Posterior cingulate gyrus (tissue), 11 donors: ENCODE measurements at places on chromosomes 5 and 9.

DNA sequence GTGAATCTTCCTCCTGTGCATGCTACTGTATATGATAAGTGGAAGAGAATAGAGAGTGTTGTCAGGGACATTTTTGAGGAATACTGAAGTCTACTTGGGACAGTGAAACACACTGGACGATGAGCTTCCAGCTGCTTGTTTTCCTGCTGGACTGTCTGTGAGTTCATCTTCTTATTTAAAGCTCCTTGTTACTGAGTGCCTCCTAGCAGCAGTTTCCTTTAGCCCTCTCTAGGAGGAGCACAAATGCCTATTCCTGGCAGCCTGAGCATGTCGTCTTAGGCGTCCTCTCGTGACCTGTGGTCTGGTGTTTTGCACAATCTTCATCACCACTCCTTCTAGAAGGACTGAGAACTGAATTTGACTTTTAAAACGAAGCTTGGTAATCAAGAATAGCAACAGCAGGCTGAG is 43.8 kb downstream of the ANKRD33B start:
- no peak for DNase-seq

GRCh38 chr5:131386779-131387178 is 122.9 kb downstream of the CDC42SE2 start:
- DNase-seq, result no peak

- DNase-seq, result no peak
Observed at GRCh38 chr5:124399426-124399961, 346.9 kb downstream of the ZNF608 start.

- DNase-seq, result no peak
Observed at GRCh38 chr5:165094782-165095181, 1589.4 kb downstream of the MAT2B start.

- no peak for DNase-seq
Observed at GRCh38 chr9:37198831-37199230, 78.5 kb downstream of the ZCCHC7 start.

DNA sequence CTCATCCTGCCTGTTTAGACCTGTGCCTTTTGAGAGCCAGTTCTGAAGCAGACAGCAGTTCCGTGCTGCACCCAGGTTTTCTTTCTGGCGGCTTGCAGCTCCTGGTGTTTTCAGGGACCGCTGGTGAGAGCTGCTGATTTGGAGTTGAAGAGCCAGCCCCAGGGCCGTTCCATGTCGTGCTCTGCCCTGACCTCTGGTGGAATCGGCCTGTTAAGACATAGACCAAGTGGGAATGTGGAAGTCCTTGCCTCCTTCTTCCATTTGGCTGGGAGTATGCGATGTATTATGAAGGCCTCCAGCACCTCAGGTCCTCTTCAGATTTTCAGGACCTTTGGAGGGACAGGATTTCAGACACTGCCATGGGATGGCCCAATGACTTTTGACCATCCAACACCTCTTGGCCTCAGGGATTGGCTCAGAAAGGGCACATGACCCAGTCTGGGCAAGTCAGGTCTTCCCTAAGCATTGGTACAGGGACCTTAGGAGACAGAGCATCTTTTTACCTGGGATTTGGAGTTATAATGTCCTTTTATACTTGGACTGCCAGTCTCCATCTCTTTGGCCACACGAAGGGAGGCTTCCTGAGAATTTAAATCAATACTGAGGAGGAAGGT is 136.1 kb upstream of the CLINT1 start:
- DNase-seq, result peak; percentile 40

DNA sequence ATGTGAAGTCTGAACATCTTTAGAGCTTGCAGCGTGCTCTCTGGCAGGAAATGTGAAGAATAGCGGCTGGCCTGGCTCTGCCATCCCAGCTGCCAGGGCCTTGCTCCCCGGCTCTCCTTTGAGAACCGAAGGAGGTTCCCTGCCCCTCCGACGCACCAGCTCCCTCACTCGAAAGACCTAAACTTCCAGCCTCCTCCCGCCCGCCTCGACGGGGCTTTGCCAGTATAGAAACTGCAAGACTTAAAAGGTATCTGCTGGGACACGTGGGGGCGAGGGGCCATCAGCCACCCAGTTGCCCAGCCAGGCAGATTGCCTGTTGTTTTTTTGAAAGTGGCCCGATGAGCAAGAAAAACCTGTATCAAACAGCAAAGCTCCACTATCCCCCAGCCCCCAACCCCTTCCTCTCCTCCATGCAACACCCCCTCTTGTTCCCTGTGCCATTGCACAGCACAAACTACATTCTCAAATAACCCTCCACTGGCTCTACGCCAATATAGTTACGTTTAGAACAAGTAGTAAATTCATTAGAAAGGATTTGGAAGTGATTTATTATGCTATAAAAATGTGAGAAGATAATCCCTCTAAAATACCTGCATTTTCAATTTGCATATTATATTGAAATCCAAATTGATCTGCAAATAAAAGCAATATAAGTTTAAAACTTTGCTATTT is 331.9 kb downstream of the MED10 start:
- DNase-seq, result no peak

DNA sequence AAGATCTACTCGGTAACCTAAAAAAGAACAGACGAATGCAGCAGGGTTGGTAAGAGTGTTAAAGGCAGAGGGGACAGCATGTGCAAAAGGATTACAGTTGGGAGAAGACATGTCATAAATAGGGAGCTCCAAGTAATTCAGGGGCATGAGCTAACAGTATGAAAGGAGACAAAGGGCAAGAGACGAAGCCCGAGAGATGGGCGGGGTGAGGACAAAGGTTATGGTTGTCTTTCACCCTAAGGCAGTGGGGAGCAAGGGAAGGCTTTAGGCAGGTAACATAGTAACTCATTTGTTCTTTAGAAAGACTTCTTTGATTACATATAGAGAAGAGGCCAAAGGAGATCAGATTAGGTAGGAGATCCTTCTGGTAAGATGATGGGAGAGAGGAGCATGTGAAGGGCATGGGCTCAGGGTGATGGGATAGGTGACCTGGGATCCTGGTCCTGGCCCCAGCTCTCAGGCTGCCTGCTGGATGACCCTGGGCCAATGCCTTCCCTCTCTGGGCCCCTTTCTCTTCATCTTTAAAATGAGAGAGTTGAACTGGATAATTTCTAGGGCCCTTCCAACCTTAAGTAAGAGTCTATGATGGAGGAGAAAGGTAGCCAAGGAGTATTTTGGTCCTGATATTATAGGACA is 19.5 kb downstream of the MORN5 start:
- DNase-seq, result no peak

GRCh38 chr9:91693226-91693625 is 256.8 kb downstream of the ROR2 start:
- DNase-seq, result no peak

DNA sequence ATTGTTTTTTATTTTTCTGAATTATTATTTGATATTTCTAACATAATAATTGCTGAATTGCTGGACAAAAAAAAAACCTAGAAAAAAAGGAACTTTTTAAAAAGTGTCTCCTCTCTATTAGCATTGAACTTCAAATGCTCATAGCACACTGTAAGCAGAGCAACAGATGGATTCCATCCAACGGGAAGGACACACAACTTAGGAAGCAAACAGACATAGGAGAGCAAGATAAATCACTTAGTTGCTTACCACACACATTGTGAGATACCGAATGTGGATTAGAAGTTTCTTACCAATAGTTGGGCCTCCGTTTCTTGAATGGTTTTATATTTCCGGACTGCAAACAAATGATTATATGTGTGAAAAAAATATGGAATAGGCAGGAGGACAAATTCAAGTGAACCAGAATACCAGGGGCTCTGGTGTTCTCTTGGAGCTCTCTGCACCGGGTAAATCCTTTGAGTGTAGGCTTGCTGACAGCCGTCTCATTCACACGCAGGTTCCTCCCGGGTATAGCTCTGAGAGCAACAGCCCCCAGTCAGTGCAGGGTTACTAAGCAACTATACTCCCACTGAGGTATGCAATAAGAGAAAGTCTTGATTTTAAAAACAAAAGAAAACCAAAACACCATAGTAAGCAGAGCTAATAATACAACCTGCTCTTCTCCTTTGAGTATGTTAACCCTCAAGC is 217.6 kb downstream of the TMEM167A start:
- no peak for DNase-seq

DNA sequence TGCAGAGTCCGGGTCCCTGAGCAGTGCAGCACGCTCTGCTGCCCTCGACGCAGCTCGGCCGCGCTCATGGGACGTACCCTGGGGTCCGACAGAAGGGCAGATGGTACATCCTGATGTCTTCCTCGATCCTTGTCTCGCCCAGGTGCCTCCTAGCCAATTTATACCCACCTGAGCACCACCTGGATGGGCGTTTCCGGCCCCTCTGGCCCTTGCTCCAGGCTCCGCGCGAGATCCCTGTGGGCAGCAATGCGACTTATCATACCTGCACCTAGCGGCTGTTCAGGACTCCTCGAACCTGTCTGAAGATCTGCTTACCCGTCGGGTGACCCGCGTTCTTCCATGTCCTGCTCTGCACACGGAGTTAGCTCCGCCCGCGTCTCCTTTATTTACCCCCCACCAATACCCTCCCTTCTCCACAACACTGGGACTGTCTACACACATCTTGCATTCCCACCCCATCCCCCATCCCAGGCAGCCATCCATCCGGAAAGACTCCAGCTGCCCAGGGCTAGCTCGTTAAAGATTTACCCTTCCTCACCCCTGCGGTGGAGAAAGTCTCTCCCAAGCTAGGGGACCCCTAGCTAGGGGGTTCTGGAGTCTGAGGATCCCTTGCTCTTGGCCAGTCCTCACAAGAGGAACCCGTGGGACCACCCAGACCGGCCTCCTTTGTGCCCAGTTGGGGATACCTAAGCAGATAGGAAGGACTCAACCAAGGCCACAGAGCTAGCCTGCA is at the start of gene KIF12:
TSS of gene KIF12 (minus strand) at position 357 of the 733 bp plus-strand sequence. CDS start at position 341, 16 bp downstream.
- DNase-seq, result no peak

- no peak for DNase-seq
Observed at GRCh38 chr5:118076490-118076889, 911.9 kb downstream of the DTWD2 start.

DNA sequence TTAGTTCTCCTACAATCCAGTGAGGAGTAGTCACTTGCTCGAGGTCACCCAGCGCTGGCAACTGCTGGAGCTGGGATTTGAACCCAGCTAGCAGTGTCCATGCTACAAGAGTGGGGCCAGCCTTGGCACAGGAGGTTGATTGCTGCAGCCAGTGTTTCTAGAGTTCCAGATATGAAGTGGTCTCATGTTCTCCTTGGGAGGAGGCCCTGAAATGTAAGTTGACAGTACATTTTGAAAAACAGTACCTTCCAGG is 802 bp downstream of the CCDC107 start:
- DNase-seq, result no peak

GRCh38 chr9:103245369-103245768 is 250.2 kb downstream of the CYLC2 start:
- no peak for DNase-seq

DNA sequence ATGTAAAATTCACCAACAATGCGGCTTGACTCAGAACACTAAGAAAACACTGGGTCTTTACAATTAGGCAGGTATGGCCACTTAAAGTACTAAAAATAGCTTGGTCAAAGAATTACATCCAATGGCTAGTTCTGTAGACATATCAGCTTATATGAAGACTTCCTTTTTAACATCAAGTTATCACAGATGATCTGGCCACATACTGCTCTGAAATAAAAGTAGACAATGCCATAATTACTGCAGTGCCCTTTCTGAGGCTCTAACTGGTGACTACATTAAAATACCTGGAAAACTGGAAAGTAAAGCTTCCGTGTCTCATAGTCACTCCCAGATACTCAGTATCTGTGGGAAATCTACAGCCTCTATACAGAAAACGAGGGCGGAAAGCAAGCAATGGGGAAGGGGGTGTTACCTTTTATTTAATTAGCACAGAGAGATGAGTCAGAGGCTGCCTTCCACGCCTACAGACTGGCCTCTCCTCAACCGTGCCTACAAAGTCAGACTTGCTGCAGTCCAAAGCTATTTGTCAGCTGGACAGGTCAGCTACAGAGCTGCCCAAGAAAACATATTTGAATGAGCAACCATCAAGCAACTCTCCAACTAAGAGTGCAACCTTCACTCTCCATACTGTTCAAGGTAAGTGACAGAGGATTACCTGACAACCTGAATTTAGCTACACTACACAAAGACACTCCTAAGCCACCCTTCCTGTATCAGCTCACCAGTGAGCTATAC is 8.7 kb downstream of the SERINC5 start:
- no peak for DNase-seq

DNA sequence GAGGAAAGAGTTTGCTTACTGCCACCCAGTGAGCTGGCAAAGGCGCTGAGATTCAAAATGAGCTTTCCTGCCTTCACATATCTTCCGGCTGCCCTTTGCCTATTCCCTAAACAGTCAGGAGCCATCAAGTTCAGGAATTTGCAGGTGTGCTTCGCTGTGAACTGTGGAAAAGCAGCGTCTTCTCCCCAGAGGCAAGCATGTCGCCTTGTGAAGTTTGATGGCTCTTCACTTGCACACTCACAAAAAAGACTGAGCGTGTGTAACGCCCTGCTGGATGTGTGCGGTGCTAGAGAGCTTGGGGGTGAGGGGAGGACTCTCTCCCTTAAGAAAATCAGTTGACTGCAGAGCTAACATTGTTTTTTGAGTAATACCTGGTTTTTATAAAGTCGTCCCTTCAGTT is 288.7 kb downstream of the DOCK8 start:
- DNase-seq, result no peak

GRCh38 chr9:127938298-127938690 is 640 bp upstream of the DPM2 start:
- no peak for DNase-seq

- no peak for DNase-seq
Observed at GRCh38 chr5:67680099-67680498, 483.5 kb upstream of the CD180 start.

GRCh38 chr9:20753761-20754160 is 69.7 kb downstream of the FOCAD start:
- no peak for DNase-seq

- DNase-seq, result peak; percentile 10
Observed at GRCh38 chr5:75668977-75669689, 48.1 kb downstream of the POC5 start.

- no peak for DNase-seq
Observed at GRCh38 chr5:34833976-34834793, 4.8 kb upstream of the TTC23L start.

DNA sequence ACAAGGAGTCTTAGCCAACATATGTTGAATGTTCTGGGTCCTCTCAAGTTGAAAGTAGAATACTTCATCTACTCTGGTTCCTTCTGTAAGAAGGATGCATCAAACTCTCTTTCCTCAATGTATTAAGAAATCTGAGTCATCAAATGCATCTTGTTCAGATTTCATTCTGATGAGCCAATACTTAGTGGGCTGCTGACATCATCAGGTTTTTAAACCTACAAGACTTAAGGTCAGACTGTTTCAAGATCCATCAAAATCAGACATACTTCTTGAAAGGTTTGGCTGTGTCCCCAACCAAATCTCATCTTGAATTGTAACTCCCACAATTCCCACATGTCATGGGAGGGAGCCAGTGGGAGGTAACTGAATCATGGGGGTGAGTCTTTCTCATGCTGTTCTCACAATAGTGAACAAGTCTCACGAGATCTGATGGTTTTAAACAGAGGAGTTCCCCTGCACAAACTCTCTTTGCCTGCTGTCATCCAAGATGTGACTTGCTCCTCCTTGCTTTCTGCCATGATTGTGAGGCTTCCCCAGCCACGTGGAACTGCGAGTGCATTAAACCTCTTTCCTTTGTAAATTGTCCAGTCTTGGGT is 168.8 kb downstream of the RAPGEF6 start:
- no peak for DNase-seq

- no peak for DNase-seq
Observed at GRCh38 chr5:40405996-40406740, 273.5 kb upstream of the PTGER4 start.
